ENCODE measurements at places on chromosomes 3 and 15. TPM values are rescaled to one million over a fixed set of nuclear protein-coding genes. Genes with fewer than 3 reads are reported as not detected.

Gene SPINT1
- 10.8 TPM for total RNA-seq

Gene FAH
- total RNA-seq, result 23.8 TPM

Gene LRTM1
- not detected for total RNA-seq

- DNase-seq, result no peak
Observed at GRCh38 chr3:135145581-135145980, 350.5 kb downstream of the EPHB1 start.

DNA sequence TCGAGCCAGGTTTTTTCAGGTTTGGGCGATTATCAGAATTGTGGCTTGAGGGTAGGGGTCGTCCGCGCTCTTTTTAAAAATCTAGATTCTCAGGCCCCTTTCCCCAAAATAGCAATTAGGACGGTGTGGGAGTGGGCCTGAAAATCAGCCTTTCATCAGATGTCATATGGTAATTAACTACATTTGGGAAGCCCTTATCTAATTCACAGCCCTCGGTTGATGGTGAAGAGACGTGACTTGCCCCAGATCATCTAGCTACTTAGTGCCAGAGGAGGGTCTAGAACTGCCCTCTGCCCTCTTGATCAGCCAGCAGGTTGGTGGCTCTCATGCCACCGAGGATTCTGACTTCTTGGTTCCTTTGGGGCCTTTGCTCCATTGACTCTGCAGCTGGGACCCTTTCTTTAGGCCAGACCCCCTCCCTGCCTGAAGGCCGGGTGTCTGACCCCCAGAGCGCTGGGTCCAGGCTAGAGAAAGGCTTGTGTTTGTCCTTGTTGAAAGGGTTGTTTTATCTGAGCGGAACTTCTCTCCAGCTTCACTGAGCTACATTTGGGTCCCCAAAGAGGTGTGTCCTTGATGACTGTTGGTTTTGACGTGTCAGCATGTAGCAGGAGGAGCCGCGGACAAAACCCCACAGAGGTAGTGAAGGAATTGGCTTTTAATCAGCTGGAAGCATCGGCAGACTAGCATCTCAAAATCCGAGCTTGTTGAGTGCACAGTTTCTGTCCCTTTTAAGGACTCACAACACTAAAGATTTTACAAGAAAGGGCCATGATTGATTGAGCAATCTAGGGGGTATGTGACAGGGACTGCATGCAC, 857 bp downstream of the AEN start:
- no peak for DNase-seq

DNA sequence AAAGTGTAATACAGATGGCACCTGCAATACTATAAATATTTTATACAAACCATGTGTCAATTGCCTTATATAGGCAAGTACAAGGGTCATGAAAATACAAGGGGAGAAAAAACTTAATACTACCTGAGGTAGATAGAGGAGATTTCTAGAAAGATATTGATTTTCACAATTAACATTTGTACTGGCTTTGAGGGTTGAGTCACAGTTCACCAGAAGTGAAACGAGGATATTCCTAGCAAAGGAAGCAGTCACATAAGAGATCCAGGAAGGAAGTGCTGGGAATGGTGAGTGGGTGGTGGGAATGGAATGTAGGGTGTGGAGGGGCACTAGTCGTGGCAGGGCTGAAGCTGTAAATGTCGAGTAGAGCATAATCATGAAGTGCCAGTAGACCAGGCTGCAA, 108.7 kb downstream of the P2RY1 start:
- no peak for DNase-seq

DNA sequence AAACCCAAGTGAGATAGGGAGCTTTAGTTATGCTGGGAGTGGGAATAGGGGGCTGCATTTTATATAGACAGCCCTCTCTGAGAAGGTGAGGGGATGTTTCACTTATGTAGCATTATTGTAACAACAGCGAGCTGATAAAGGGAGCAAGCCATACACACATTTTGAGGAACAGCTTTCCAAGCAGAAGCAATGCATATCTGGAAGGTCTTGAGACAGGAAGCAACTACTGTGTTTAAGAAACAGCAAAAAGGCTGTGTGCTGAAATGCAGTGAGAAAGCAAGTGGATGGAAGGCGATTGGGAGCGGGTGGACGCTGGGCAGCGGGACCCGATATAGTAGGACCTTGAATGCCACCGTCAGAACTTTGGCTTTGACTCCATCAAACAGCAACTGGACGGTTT, 155.9 kb upstream of the TBL1XR1 start:
- no peak for DNase-seq

DNA sequence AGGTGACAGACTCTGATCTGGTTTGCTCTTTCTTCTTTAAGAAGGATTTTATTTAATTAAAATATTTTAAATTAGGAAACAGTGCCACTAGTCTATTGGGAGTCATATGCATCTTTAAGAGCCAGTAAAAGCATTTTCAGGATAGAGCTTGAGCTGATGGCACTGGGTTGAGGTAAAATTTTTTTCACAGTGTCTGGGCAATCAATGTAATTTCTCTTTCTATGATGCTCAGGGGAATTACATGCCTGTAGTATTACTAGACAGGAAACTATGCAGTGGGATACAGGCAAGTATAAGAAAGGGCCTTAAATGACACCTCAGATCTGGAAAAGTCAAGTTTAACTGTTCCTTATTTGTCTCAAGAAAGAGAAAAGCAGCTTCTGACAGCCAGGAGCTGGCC, 76.4 kb downstream of the GAP43 start:
- no peak for DNase-seq

Measured in activated T-cell treated with anti-CD3 and anti-CD28 coated beads, Interleukin-2, amount 50 U/mL, for 4 hours (primary cell).